ENCODE measurements at places on chromosomes 13 and 19.

DNA sequence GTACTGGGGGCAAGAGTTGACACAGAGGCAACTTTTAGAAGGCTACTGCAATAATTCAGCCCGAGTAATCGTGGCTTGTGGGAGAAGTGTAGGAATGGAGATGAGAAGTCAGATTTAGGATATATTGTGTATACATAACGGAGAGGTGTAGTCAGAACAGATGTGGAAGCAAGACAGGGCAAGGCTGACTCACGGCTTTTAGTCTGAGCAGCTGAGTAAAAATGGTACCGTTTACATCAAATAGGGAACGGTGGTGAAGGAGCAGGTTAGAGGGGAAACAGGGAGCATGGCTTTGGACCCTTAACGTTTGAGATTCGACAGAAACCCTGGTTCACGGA lies 796 bp upstream of the LSM14A start:
- no peak for DNase-seq

GRCh38 chr19:18931316-18932162 lies 9.5 kb downstream of the HOMER3 start:
- DNase-seq: no peak

DNA sequence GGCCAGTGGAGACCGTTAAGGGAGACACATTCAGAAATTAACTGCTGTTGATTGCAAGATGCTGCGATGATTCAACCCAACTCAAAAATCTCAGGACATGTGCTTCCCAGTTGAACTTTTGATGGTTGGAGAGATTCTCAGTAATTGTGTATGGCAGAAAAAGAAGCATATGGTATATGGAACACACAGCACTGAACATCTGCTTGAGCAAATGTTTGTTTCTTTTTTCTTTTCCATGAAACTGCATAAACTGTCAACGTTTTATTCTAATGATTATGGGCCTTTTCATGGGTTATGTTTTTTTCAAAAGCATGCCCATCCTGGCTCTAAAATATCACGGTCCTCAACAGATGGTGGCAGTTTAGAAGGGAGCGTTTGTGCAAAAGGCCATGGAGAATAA lies 40.1 kb upstream of the USP29 start:
- no peak for DNase-seq

- DNase-seq: no peak
Observed at GRCh38 chr13:90238413-90238812, 1109.1 kb upstream of the MIR17HG start.

- no peak for DNase-seq
Observed at GRCh38 chr13:100789481-100789880, 114.9 kb upstream of the TMTC4 start.

All from nephron progenitor cell (in vitro differentiated cells).